ENCODE measurements at places on chromosomes 5 and 9.

- no peak for DNase-seq
Measured at GRCh38 chr9:22158271-22158670, 149.2 kb upstream of the CDKN2B start.

- no peak for DNase-seq
Measured at GRCh38 chr9:91392435-91392834, 30.7 kb upstream of the AUH start.

- no peak for DNase-seq
Measured at GRCh38 chr5:105931881-105932421, 1738.8 kb downstream of the EFNA5 start.

GRCh38 chr9:70428781-70429180 lies 14.3 kb upstream of the KLF9 start:
- no peak for DNase-seq

- DNase-seq = no peak
Measured at GRCh38 chr5:139262059-139262741, 31.3 kb upstream of the MATR3 start.
